ENCODE measurements at places on chromosomes 1 and 21. TPM values are rescaled to one million over a fixed set of nuclear protein-coding genes. Genes with fewer than 3 reads are reported as not detected.

DNA sequence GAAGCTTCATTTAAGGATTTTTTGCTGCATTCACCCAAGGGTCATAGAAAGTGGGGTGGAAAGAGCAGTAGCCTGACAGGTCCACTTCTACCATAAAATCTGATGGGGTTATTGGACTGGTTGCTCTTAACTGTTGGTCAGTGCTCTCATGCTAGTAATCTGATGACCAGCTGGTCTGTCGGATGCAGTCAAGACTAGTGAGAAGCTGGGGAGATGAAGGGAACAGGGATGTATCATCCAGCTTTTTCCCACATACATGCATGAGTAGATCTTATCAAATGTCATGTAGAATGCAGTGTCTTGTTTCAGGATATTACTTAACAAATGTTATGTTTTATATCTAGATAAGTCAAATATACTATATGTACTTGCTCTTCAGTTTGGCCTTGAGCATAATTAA lies 11.1 kb downstream of the ATP1B1 start:
- no peak for DNase-seq

DNA sequence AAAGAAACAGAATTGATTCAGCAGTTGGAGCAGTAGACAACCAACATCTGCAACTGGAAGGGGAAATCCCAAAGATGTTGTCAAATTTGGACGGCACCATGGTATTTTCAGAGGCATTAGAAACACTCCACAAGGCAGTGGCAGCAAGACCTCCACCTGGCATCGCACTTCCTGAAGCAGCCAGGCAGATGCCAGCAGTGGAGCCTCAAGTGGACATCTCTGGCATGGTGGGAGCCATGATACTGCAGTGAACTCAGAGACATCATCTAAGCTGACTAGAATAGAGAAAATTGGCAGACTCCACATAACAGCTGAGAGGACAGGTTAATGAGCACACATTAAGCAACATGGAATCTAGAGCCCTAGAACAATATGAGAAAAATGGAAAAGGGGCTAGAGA lies 33.9 kb upstream of the RGS8 start:
- DNase-seq: no peak

Gene PLXNA2
- 0.08 TPM for total RNA-seq

- DNase-seq: no peak
Observed at GRCh38 chr1:20076710-20077461, 6.9 kb downstream of the PLA2G5 start.

- DNase-seq: no peak
Observed at GRCh38 chr1:27045973-27046558, 33.4 kb upstream of the TENT5B start.

Gene DYNLT4
- 0.45 TPM for total RNA-seq

- DNase-seq: no peak
Observed at GRCh38 chr1:9643351-9644256, 7.9 kb upstream of the PIK3CD start.

GRCh38 chr1:185200889-185201288 lies 43.9 kb downstream of the SWT1 start:
- no peak for DNase-seq

Gene CAPZA1
- total RNA-seq: 211 TPM

Gene AIRE
- 0.10 TPM for total RNA-seq

Gene LRRIQ3
- 1.6 TPM for total RNA-seq

Gene LRRC38
- total RNA-seq: not detected

GRCh38 chr1:100866041-100866900 lies 28.4 kb downstream of the EXTL2 start:
- DNase-seq: no peak

DNA sequence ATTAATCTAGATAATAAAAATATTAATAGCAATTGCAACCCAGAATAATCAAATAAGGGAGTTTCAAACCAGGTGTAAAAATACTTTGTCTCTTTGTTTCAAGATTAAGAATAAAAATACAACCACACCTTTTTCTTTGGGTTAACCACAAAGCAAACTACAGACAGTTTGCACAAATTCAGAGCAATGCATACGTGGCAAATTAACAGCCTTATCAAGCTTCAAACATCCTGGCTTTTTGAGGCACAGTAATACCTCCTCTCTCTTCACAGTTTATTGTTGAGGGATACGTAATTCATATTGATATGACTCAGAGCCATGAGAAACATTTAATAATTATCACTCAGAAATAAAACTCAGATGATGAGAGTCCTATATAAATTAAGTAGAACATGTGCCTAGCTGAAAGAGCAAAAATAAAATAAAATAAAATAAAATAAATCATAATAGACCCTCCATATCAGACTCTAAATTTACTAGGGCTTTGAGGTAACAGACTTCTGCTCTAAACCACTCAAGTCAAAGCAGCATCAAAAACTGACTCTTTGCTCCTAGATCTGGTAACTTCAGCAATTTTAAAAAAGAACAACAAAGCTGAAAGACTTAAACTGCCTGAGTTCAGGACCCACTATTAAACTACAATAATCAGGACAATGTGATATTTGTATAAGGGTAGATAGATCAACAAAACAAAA lies 11.4 kb downstream of the EDEM3 start:
- peak; percentile 57 for DNase-seq

Gene TNFRSF9
- 7.6 TPM for total RNA-seq

- DNase-seq: no peak
Observed at GRCh38 chr1:20280341-20280740, 10.3 kb upstream of the VWA5B1 start.

Gene NGF
- not detected for total RNA-seq

Gene FRRS1
- 10.4 TPM for total RNA-seq

Gene TTC34
- 0.35 TPM for total RNA-seq

DNA sequence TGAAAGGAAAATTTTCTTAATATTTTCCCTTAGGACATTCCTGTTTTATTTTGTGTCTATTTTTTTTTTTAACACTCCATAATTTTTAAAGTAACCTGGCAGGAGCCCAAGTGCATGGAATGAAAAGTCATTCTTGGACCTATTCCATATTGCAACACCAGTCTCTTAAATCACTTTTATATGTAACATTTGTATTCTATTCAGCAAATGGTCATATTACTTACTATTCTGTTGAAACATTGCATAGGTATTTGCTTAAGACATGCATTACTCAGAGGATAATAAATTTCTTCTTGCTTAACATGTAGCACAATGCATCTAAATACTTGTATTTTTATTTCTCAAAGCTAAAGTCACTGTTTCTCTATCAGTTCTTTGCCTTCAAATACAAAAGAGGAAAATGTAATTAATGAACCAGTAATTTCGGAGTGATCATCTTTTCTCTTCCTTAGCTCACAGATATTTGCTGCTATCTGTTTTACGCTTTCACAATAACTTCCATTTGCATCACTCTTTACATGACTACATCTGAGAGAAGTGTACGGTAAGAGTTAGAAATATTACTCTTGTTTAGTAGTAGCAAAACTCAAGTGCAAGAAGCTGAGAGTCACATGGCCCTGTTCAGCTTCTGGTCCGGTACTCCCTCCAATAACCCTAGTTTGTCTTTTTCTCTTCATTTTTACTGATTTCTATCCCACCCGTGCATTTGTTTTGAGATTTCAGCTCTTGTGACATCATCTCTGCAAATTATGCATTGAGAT lies 394.8 kb downstream of the USP25 start:
- DNase-seq: no peak

DNA sequence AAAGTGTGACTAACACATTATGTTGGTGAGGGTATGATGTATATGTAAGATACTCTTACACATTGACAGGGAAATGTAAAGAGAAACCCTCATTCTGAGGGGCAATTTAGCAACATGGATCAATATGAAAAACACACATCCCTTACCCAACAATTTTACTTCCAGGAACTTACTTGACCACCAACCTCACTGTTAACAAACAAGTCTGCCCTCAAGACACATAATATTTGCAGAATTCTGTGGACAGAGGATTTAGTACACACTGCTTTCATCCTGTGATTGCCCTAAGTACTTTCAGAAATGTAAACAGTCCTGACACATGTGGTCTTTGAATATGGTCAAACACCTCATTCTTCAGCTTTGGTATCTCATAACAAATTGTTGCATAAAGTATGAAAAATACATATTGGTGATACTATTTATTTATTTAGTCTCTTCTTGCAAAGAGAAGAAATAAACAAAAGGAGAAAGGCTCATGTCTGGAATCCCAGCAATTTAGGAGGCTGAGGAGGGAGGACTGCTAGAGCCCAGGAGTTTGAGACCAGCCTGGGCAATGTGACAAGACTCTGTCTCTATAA lies 6.9 kb downstream of the USP48 start:
- DNase-seq: no peak

- DNase-seq: no peak
Observed at GRCh38 chr1:202086579-202087350, 36.0 kb upstream of the GPR37L1 start.

- DNase-seq: no peak
Observed at GRCh38 chr1:64337926-64338325, 132.0 kb upstream of the CACHD1 start.

DNA sequence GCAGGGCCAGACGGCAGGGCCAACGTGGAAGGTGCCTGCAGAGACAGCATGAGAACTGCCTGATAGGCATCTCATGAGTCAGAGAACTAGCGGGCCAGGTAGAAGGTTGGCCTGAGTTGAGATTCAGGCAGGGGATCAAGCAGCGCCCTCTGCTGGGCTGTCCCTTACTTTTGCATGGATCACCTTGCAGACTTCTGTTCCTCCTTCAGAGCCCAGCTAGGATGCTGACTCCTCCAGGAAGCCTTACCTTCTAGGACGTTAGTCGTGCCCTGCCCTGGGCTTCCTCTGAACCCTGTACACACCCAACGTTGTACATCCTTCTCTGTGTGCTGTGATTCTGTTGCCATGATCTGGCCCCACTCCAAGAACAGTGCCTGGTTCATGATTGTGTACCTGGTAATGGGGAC lies 231.3 kb upstream of the VAMP3 start:
- DNase-seq: no peak

GRCh38 chr1:67144696-67145095 lies 9.9 kb upstream of the C1orf141 start:
- no peak for DNase-seq

Gene RXRG
- total RNA-seq: not detected

Gene SHE
- 0.05 TPM for total RNA-seq

DNA sequence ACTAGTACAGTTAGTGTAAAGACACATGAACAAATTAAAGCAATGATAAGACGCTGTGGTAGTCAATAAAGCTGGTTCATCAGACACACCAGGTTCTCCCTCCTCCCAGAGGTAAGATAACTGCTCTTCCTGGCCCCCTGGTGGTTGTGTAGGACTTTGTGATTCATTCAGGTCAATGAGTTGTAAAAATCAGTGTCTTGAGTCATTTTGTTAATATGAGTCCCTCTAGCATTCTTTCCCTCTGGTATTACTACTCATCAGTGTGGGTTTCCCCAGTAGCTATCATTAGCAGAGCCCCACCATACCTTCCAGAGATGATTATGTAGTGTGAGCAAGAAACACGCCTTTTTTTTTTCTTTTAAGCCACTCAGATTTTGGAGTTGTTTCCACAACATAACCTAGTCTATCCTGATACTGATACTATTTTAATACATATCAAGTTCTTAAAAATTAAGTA lies 3.6 kb upstream of the SETDB1 start:
- peak; percentile 86 for DNase-seq

Gene MIXL1
- total RNA-seq: 0.40 TPM

Gene ZBTB8A
- total RNA-seq: 2.7 TPM

DNA sequence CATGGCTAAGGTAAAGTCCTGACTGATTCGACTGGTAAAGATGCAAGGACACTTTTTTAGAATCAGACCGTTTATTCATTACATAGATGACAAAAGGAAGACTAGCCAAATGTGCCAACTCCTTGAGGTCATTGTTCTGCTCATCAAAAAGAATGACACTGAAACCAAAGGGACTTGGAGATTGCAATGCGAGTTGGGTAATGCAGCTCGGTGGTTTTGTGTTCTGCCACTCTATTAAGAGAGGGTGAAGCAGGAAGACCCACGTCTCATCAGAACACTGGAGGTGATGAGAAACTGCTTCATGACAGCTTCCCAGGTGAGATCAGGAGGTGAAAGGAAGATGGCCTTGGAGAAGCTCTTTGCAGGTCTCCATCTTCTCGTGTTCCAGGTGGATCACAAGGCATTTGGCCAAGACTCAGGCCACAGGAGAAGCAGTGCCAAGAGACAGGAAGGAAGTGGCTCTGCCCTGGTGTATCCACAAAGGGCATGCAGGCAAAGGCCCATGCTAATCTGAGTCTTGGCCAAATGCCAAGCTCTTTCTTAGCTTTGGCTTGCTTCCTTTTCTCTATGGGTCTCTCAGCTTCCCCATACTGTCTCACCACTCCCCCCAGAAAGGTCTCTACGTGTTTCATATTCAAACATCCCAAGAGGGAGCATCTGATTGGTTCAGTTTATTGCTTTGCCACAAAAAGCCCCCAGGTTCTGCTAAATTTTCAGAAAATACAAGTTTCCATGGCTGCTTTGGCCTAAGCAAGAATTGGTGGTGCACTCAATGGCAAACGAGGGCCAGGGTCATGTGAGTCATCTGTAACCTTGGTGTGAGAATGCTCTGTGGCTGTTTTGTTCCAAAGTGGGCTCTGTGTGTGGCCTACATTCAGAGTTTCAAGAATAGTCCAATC lies 5.7 kb upstream of the CCT8 start:
- DNase-seq: peak; percentile 68

DNA sequence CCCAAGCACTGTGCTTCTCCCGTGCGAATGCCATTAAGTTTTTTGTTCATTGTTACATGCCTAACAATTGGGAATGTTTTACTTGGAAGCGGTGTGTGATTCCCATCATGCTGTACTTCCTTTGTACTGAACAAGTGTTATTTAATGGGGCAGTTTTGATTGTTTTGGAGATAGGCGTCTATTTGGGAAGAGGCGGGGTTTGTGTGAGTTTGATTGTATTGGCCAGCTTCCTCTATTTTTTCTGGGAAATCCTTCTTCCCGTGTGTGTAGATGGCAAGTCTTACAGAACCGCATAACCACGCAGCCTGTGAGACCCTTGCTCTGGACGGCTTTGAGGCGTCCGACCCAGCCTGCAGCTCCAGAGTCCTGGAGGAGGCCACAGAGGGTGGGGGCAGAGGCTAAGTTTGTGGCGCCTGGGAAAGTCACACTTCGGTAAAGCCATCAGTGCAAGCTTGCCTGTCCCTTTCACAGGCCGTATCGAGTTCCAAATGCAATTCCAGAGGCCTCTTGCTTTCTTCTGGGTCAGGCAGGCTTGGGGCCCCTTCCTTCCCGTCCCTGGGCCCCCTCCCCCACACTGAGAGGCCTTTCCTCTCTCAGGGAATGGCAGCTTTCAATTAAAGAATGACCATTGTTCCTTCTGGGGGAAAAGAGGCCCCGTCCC lies 210.3 kb downstream of the TOMM20 start:
- no peak for DNase-seq

DNA sequence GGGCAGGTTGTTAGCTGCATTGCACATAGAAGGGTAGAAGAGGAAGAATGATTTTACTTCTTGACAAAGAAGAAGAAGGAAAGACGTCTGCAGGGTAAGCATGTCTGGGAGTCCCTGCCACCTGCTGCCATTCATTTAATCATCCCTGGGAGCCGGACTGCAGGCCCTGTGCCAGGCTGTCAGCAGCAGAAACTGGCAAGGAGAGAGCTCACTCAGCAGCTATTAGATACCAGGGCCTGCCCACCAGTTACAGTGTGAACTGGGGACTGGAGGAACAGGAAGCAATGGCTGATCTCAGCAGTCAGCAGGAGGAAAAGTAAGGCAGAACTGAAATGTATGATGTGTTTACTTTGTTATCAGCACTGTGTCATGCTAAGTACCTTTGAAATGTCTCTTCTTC lies 75.7 kb upstream of the C1orf87 start:
- no peak for DNase-seq
